ENCODE measurements at places on chromosomes 16 and 17. TPM values are rescaled to one million over a fixed set of nuclear protein-coding genes. Genes with fewer than 3 reads are reported as not detected.

- DNase-seq, result no peak
Observed at GRCh38 chr17:753418-753817, 1.4 kb upstream of the GEMIN4 start.

DNA sequence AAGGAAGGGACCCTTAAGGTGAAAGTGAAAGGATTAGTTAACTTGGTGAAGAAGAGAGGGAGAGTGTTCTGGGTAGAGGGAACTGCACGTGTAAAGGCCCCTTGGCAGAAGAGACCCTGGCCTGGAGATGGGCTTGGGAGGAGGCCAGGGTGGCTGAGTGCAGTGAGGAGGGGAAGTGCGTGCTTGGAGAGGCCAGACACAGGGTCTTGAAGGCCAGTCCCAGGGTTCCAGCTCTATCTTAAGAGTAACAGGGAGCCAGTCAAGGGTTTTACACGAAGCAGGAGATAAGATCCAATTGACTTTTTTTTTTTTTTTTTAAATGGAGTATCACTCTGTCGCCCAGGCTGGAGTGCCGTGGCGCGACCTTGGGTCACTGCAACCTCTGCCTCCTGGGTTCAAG, 15.2 kb upstream of the DOK4 start:
- DNase-seq, result no peak

GRCh38 chr17:19703828-19704613, 12.4 kb downstream of the SLC47A2 start:
- DNase-seq, result no peak

- no peak for DNase-seq
Observed at GRCh38 chr17:10992106-10992880, 154.4 kb upstream of the PIRT start.

SECTM1 gene
- total RNA-seq, result 5.3 TPM

- DNase-seq, result peak; percentile 48
Observed at GRCh38 chr17:82212331-82213250, at the start of gene CCDC57. Gene CCDC57 (minus strand): TSS chr17:82212842. CDS start chr17:82201944, 10,898 bp downstream.

GRCh38 chr17:69525920-69526841, 111.7 kb downstream of the MAP2K6 start:
- DNase-seq, result no peak

Measured in CD4-positive, alpha-beta memory T cell (primary cell).